ENCODE measurements at places on chromosomes 7 and 10.

DNA sequence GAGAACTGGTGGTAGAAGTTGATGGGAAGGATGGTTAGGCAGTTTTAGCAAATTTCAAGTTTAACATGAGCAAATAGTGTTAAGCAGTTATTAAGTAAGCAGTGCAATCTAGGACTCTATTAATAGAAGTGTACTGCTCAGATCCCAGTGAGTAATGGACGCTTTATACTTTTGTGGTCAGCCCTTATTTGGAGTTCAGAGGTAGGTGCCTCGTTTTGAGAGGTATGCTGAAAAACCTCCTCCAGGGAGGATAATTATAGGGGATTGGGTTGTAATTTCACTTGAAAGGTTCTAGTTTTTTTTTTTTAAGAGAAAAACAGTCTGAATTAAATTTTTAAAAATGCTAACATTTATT lies 33.5 kb upstream of the CCDC7 start:
- H3K36me3 ChIP-seq, result no peaks in the 10 kb centered on the region
- no peak overlapping the region for H3K4me3 ChIP-seq
- DNase-seq, result no peak
- no peak overlapping the region for H3K27ac ChIP-seq
- no peaks in the 10 kb centered on the region for H3K4me1 ChIP-seq

GRCh38 chr10:22934726-22935125 lies 6.9 kb downstream of the ARMC3 start:
- no peaks in the 10 kb centered on the region for H3K27me3 ChIP-seq
- H3K4me1 ChIP-seq, result no peaks in the 10 kb centered on the region
- no peak overlapping the region for H3K4me3 ChIP-seq
- no peak overlapping the region for H3K27ac ChIP-seq
- no peak for DNase-seq

DNA sequence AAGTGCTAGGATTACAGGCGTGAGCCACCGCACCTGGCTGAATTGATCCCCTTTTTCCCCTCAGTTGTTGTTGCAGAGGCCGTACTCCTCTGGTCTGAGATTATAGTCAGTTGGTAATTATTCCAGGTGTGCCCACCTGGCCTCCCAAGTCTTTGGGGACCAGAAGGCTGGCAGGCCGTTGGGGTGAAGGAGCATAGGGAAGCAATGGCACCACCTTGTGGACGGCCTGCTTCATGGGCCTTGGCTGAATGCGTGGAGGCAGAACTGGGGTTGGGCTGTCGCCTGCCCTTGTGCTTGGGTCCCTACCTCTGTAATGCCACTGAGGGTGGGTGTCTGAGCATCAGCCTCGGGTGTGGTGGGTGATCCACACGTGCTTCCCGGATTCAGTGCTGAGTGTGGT lies 125.7 kb downstream of the RGS10 start:
- H3K27me3 ChIP-seq, result no peaks in the 10 kb centered on the region
- no peaks in the 10 kb centered on the region for H3K36me3 ChIP-seq
- no peak overlapping the region for H3K27ac ChIP-seq
- H3K4me1 ChIP-seq, result no peaks in the 10 kb centered on the region
- H3K4me3 ChIP-seq, result no peak overlapping the region

GRCh38 chr7:2158331-2159175 lies 74.2 kb downstream of the MAD1L1 start:
- H3K27ac ChIP-seq, result no peak overlapping the region
- H3K4me3 ChIP-seq, result no peak overlapping the region
- no peaks in the 10 kb centered on the region for H3K27me3 ChIP-seq
- no peak for DNase-seq

DNA sequence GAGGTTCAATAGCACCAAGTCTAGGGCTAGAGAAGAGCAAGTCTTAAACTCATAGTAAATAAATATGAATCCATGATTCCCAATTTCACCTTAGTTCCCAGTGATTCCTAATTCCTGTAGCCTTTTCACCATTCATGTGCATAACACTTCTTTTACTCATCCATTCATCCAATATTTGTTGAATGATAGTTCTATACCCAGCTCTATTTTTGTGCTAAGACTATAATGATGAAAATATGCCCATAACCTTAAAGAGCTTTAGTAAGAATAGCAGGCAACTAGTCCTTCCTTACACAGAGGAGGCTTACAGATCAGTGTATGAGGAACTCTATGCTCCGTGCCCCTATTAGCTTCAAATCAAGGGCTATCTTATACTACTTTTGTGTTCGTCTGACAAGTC lies 280.2 kb upstream of the CHRM2 start:
- no peak overlapping the region for H3K27ac ChIP-seq
- H3K4me1 ChIP-seq, result no peaks in the 10 kb centered on the region
- no peak overlapping the region for H3K4me3 ChIP-seq

DNA sequence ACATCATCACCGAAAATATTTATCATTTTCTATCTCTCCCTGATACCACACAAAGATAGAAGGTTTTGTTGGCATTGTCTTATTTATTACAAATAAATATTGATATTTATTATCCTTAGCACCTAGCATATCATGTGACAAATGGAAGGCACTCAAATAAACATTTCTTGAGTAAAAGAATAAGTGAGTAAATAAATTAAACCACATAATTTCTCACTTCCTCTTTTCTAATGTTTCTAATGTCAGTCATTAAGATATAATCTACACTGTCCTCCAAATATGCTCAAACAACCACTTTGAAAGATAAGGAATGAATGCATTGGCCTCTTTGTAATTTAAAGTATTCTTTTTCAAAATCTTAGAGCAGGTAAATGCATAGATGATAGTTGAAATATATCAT lies 1027.8 kb upstream of the LRRTM3 start:
- H3K27ac ChIP-seq, result no peak overlapping the region
- no peak for DNase-seq
- no peaks in the 10 kb centered on the region for H3K4me1 ChIP-seq

DNA sequence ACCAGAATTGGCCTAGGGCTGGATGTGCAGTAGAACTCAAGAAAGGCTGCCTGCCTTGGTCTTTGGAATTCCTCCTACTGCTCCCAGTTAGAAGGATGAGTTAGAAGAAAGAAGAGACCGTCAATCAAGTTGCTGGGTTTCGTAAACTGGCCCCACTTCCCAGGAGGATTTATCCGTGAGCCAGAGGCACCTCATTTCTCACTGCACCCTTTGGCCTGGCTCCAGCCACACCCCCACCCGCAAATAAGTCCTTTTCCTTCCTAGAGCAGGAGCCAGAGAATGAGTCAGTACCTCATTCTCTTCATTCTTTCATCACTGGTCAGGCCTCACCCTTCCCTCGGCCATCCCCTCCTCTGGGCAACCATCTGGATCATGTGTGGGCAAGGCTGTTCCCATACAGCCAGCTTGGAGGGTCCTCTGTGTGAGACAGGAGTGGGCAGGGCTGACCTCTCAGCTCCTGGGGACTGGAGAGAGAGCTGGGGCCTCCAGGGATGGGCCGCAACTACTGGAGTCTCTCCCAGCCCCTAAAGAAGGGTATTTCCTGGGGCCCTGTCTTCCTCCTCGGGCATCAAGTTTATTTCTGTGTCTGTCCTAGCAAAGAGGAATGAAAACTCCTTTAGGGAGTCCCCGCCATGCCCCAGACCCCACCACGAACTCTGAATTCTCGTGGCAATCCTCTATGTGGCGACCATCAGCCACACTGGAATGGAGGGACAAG lies 87.2 kb upstream of the DUSP5 start:
- no peak for DNase-seq
- H3K27me3 ChIP-seq, result no peaks in the 10 kb centered on the region
- no peaks in the 10 kb centered on the region for H3K36me3 ChIP-seq
- H3K27ac ChIP-seq, result no peak overlapping the region
- no peak overlapping the region for H3K4me3 ChIP-seq

DNA sequence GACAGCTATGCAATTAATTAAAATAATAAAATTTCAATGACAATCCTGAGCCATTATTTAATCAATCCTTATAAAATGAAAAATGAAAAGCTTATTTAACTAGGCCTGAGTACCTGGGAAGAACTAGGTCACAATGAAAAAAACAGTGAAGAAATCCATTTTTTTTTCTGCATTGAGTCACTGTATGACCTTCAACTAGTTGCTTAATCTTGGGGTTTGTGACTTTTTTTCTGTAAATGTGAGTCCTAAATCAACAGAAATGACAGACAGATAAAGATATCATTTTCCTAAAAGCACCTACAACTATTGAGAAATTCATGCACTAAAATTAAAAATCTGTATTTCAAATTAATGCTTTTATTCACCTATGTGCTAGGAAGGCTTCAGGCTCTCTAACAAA lies 96.8 kb downstream of the TMEM26 start:
- H3K27ac ChIP-seq, result no peak overlapping the region
- H3K4me1 ChIP-seq, result no peaks in the 10 kb centered on the region
- H3K36me3 ChIP-seq, result no peaks in the 10 kb centered on the region
- no peaks in the 10 kb centered on the region for H3K27me3 ChIP-seq

- no peak overlapping the region for H3K4me3 ChIP-seq
- H3K27me3 ChIP-seq, result no peaks in the 10 kb centered on the region
- H3K4me1 ChIP-seq, result no peaks in the 10 kb centered on the region
- DNase-seq, result no peak
Observed at GRCh38 chr7:70426249-70426880, 705.6 kb upstream of the GALNT17 start.

- H3K27ac ChIP-seq, result no peak overlapping the region
- no peak for DNase-seq
- peaks cover 4% of the 10 kb centered on the region for H3K4me1 ChIP-seq
- no peaks in the 10 kb centered on the region for H3K27me3 ChIP-seq
Observed at GRCh38 chr10:86956848-86957448, 467 bp downstream of the MMRN2 start.
